ENCODE measurements at places on chromosomes 2 and 18.

DNA sequence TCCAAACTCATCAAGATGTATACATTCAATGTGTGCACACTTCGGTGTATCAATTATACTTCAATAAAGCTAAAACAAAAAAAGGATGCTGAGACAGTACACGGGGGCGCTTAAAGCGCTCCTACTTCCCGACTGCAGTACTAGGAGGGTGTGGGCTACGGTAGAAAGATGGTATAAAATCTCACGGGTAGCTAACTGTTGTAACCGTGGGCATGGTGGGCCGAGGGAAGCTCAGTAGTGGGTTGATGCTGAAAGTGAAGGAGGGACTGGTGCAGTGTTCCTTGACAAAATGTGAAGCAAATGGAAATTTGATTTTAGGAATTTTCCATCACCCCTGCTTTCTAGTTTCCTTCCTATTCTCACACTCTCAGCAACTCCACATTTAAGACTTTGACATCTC, 42.6 kb upstream of the DARS1 start:
- no peak for DNase-seq

DNA sequence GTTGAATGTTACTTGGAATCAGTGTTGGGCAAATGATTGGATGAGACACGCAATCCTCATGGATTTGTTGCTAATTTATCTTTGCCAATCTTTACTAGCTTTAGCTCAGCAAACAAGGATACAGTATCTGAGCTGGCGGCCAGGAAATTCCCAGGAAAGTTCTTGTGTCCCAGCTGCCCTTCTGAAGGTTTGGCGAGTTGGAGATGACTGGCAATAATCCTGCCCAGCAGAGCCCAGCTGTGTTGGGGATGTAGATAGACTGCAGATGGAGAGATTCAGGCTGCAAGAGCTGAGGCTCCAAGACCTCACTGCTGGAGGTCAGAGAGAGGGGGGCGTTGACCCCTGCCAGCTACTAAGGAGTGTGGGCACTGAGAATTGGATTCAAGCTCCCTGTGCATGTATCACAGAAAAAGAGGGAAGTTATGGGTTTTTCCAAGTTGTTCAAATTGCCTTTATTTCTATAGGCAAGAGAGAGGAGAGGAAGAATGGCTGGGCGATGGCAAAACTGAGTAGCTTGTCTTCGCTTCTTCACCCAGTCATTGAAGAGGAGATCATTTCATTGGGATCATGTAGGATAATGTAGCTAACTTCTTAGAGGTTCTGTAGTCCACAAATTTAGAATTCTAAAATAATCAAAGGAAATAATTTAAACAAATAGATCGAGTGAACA, 506.8 kb upstream of the LRATD1 start:
- no peak for DNase-seq

- DNase-seq = no peak
These were observed 818.8 kb upstream of the GYPC start for GRCh38 chr2:125837128-125837527.

DNA sequence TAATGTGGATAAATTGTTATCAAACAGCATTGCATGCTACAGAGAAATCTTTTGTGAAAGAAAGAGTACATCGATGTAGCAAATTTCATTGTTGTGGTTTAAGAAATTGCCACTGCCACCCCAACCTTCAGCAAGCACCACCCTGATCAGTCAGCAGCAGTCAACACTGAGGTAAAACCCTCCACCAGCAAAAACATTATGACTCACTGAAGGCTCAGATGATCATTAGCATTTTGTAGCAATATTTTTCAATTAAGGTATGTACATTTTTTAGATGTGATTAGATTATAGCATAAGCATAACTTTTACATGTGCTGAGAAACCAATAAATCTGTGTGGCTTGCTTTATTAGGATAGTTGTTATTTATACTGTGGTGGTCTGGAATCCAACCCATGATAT, 75.5 kb downstream of the ZNF385B start:
- DNase-seq = no peak

- DNase-seq = peak; percentile 25
These were observed 1345.8 kb upstream of the LRRTM1 start for GRCh38 chr2:81650048-81650971.

- DNase-seq = no peak
These were observed 164.2 kb upstream of the ZNF521 start for GRCh38 chr18:25516121-25516520.

DNA sequence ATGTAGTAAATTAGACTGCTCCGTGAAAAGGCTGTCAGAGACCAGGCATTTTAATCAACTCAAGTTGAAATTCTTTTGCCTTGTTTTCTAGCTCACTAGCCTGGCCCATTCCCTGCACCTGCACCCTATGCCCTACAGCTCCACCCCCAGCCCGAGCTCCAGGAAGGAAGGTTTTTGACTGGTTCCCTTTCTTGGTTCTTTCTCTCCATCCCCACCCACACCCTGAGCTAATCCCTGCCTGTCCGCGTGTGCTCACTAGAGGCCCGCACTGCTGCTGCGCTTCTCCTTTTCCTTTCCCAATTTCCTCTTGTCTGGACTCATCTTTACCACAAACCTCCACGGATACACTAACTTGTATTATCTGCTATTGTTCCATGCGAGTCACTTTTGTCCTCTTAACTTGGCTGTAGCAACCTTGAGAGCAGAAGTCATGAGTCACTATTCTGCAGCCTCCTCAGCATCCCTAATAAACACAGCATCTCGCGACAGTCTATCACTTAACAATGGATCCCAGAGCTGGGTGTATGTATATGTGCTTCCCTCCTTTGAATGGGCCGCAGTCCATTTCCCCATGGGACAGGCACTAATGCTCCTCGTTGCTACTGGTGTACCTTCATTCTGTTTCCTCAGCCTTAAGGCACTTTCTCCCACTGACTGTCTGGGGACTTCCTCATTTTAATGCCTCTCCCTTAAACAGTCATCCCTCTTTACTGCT, 36.5 kb downstream of the COLEC12 start:
- no peak for DNase-seq

- DNase-seq = no peak
These were observed 3.2 kb downstream of the KIF1A start for GRCh38 chr2:240816584-240817495.

GRCh38 chr2:21289989-21290388, 166.2 kb downstream of the TDRD15 start:
- peak; percentile 41 for DNase-seq

GRCh38 chr2:123514613-123515207, 510.4 kb upstream of the CNTNAP5 start:
- DNase-seq = no peak

DNA sequence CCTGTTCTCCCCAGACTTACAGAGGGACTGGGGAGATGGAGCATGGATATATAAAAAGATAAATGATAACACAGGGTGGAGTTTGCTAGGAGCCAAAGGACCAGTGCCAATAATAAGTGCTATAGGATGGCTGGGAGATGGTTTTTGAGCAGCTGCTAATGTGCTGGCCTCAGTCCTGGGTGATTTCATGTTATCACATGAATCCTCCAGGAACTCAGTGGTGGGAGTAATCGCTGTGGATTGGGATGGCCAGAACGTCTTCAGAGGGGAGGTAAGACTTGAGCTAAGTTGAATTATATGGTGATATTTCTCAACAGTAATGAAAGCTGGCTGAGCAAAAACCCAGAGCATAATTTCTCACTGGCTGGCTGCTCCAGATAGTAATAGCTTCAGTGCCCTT, 441.4 kb downstream of the SLC4A3 start:
- DNase-seq = no peak

GRCh38 chr2:137910641-137911040, 53.6 kb upstream of the HNMT start:
- DNase-seq = no peak

- DNase-seq = no peak
These were observed 69.3 kb downstream of the NCKAP5 start for GRCh38 chr2:133498662-133499585.

DNA sequence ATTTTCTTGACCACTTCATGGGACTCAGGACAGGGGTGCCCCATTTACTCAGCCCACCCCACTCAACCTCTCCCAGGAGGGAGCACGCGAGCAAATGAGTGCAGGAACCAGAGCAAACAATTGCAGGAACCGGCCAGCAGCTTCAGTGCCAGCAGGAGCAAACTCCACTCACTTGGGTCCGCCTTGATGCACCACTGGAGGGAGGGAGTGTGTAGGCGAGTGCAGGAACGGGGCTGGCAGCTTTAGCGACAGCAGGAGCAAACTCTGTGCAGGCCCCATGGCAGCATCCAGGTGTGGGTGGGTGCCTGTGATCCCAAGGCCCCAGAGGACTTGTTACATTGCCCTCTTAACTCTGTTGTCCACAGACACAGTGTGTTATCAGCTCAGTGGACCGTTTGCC, 1667.3 kb upstream of the CELF4 start:
- no peak for DNase-seq

DNA sequence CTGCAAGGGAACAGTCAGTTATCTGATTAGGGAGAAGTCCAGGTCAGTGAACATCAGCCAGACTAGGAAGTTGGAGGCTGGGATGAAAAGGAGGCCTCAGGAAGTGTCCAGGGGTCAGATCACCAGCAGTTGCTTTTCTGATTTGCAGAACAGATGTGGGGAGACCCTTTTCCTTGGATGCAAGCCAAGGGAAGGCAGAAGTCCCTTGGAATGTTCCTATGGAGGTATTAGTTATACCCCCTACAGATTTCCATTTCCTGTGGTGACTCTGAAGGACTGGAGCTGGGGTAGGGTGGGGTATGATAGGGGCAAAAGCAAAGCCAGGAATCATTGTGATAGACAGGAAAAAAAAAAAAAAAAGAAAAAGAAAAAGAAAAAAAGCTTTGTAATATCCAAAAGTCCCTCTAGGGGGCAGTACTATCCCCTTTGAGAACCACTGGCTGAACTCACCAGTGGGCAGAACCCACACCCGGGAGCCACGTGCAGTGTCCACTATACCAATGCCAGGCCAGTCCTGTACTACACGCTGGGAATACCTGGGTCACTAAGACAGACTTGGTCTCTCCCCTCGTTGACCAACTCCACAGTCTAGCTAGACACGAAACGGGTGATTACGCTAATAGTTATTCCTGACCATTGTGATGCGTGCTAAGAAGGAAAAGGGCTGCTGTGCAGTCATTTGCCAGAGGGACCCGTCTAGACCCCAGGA, 7.4 kb downstream of the DYSF start:
- no peak for DNase-seq

GRCh38 chr2:57597940-57598339, 448.7 kb upstream of the VRK2 start:
- DNase-seq = no peak

GRCh38 chr2:109135359-109136197, 6.6 kb downstream of the SH3RF3 start:
- peak; percentile 15 for DNase-seq

DNA sequence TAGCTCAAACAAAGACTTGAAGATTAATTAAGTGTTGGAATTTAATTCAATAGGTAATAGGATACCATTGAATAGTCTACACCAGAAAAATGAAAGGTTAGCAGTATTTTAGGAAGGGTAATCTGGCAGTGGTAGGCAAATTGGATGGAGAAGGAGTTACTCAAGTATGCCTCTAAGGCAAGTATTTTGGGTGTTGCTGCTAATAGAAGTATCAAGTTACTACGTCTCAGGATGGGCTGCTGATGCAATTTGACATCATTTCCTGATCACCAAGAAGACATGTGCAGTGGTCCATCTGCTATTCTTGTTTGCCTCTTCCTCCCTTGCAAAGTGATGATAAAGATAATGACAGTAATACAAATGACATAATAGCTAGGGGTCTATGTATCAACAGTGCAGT, 485.3 kb downstream of the TGIF1 start:
- no peak for DNase-seq

DNA sequence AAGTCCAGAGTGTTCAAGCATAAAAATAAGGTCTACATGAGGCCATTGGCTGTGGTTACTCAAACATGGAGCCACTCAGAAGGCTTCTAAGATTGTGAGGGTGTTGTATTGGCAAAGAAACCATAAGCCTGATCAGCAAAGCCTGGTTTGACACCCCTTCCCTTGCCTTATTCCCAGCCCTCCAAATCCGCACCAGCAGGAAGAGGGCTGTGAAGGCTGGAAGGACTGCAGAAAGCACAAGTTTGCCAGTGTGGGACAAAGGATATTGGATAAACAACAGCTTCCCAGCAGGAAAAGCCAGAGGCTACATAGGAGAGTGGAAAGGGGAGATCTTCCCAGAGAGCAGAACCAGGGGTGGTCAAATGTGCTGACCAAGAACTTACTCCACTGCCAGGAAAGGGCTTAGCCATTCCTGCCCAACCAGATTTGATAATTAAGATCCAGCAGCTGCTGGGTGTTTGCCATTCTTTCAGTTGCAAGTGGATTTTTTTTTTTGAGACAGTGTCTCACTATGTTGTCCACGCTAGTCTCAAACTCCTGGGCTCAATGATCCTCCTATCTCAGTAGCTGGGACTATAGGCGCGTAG, 1.5 kb upstream of the PRKAG3 start:
- DNase-seq = no peak

DNA sequence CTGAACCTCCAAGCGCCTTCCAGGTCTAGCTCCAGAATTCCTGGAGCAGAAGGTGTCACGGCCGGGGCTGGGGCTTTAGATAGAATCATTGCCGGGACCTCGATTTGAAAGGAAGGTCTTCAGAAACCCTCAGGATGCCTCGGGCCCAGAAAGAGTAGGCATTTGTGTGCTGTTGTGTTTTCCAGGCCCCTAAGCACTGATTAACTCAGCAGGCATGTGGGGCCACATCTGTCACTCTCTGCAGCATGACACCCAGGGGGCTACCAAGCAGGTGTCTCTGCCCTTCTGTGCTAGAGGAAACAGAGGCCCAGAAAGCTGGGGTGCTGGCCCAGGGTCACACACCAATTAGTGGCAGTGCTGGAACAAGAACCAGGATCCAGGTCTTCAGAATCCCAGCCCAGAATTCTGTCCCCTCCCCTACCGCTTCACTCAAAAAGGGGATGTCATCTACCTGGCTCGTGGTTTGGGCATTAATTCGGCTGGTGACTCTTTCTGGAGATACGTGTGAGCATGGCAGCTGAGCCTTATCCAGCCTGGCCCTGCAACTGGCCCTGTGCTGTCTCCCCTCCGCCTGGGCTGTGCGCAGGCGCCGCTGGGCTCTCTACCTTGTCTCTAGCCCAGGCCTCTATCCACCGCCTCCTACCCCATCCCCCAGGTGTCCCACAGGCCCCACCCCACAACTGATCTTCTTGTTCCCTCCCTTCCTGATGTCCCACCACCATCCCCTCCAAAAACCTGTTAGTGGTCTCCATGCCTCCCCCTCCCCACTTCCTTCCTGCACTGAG, 245.4 kb downstream of the ATAD2B start:
- DNase-seq = no peak

DNA sequence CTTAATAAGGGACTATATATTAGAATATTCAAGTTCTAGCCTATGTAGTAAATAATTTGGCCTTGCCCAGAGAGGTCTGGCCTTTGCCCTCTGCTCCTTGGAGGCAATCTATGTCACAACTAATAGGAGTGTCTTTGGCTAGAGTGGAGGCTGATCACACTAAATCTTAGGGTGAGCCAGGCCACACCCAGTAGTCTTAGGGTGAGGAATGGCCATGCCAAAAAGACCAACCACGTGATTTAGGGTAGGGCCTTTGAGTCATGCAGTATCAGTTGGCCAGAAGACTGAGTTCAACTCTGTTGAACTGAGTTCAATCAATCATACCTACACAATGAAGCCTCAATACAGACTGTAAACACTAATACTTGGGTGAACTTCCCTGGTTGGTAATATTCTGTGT, 26.0 kb upstream of the FLACC1 start:
- no peak for DNase-seq

All from Daoy (cell line).